Stimulated activated CD4-positive, alpha-beta T cell treated with anti-CD3 and anti-CD28 coated beads, Interleukin-1b, Interleukin-23, amount 100 ng/mL, for 1 hour (primary cell): ENCODE measurements at places on chromosomes 2 and 18.

GRCh38 chr18:63858456-63858855, 29.0 kb upstream of the SERPINB2 start:
- DNase-seq = no peak

GRCh38 chr2:158714420-158714819, 80.7 kb upstream of the DAPL1 start:
- DNase-seq = no peak

- DNase-seq = no peak
Measured at GRCh38 chr2:8416849-8417832, 264.7 kb upstream of the ID2 start.

DNA sequence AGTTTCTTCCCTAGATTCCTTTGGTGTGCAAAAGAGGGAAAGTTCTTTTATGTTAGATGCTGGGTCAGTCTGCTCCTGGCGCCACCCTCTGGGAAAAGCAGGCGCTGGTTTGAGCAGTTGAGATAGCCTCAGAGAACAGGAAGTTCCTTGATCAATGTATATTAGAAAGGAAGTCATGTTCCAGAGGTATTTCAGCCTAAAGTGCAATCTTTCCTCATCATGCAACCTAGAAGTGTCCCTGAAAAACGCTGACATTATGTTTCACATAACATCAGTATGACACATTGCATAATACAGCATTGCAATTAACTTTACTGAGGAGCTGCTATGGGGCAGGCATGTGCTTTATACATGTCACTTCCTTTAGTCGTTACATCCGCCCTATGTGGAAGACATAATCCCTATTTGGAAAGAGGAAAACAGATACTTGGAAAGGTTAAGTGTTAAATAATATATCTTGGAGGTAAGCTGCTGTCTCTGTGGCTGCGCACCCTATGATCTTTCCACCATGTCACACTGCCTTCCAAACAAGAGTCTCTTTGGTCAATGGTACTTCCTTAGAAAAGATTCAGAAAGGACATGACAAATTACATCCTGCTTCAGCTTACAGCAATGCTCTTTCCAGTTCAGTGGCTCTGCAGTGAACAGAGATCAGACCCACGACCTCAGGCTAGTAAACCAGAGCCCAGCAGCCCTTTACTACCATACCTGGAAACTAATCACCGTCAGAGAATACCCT, 369.7 kb downstream of the RAD51AP2 start:
- no peak for DNase-seq

DNA sequence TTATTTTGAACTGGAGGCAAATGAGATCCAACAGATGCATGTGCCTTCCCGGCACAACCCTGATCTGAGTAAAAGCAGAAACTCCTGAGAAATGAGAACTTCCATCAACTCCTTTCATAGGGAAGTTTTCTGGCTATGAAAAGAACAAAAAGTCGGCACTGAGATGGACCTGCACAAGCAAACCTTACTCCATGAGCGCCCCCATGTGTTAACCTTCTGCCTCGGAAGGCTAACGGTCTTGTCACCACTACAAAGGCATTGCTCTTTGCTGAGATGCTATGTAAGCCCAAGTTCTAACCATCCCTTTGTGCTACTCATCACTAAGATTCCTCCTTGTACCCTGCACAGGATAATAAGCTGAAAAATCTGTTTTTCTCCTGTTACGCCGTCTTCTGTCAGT, 57.3 kb upstream of the SULT1C3 start:
- no peak for DNase-seq

GRCh38 chr2:17122887-17123501, 395.2 kb downstream of the RAD51AP2 start:
- no peak for DNase-seq

DNA sequence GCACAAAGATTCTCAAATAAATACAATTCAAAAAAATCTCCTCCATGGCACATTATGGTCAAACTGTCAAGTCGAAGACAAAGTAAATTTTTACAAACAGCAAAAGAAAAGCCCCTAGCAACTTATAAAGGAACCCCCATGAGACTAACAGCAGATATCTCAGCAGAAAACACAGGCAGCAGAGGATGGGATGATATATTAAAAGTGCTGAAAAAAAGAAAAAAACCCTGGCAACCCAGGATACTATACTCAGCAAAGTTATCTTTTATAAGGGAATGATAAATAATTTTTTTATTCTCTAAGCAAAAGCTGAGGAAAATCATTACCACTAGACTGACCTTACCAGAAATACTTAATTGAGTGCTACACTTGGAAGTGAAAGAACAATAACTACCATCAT, 326.4 kb downstream of the CYRIA start:
- DNase-seq = no peak
